ENCODE measurements at places on chromosomes 1 and 21.

GRCh38 chr1:55928576-55928975 is 650.8 kb downstream of the PLPP3 start:
- no peak for DNase-seq

- no peak for DNase-seq
Measured at GRCh38 chr1:206706298-206706791, 21.6 kb downstream of the MAPKAPK2 start.

DNA sequence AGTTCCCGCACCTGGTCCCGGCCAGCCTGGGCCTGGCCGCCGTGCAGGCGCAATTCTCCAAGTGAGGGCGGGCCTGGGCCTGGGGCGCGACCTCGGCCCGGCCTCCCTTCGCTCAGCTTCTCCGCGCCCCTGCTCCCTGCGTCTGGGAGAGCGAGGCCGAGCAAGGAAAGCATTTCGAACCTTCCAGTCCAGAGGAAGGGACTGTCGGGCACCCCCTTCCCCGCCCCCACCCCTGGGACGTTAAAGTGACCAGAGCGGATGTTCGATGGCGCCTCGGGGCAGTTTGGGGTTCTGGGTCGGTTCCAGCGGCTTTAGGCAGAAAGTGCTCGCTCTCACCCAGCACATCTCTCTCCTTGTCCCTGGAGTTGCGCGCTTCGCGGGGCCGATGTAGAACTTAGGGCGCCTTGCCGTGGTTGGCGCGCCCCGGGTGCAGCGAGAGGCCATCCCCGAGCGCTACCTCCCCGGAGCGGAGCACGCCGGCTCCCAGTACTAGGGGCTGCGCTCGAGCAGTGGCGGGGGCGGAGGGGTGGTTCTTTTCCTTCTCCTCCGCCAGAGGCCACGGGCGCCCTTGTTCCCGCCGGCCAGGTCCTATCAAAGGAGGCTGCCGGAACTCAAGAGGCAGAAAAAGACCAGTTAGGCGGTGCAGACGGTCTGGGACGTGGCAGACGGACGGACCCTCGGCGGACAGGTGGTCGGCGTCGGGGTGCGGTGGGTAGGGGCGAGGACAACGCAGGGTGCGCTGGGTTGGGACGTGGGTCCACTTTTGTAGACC is 1.2 kb downstream of the OLIG1 start:
- peak; percentile 39 for DNase-seq

DNA sequence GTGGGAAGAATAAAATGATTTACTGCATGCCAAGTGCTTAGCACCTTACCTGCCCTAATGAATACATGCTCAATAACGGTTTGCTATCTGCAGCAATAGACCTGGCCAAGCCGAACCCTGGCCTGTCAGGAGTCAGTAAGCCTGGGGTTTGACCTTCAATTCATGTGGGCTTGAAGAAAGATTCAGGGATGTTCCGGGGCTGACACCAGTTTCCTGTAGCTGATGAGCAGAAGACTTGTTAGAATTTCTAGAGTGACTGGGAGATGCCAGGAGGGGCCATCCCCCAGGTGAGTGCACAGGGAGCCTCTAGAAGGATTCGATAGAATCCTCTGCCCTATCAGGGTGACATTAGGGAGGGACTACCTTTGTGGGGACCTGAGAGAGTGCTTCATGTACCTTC is 210.9 kb downstream of the HIVEP3 start:
- DNase-seq = no peak

GRCh38 chr1:95409276-95409675 is 175.3 kb downstream of the RWDD3 start:
- DNase-seq = no peak
